NCI-H2081 (cell line): ENCODE measurements at places on chromosomes 1 and 21.

- no peak for DNase-seq
These were observed 574.1 kb downstream of the LMO4 start for GRCh38 chr1:87902830-87903229.

GRCh38 chr1:33370301-33370700 lies 49.4 kb upstream of the A3GALT2 start:
- DNase-seq, result no peak

DNA sequence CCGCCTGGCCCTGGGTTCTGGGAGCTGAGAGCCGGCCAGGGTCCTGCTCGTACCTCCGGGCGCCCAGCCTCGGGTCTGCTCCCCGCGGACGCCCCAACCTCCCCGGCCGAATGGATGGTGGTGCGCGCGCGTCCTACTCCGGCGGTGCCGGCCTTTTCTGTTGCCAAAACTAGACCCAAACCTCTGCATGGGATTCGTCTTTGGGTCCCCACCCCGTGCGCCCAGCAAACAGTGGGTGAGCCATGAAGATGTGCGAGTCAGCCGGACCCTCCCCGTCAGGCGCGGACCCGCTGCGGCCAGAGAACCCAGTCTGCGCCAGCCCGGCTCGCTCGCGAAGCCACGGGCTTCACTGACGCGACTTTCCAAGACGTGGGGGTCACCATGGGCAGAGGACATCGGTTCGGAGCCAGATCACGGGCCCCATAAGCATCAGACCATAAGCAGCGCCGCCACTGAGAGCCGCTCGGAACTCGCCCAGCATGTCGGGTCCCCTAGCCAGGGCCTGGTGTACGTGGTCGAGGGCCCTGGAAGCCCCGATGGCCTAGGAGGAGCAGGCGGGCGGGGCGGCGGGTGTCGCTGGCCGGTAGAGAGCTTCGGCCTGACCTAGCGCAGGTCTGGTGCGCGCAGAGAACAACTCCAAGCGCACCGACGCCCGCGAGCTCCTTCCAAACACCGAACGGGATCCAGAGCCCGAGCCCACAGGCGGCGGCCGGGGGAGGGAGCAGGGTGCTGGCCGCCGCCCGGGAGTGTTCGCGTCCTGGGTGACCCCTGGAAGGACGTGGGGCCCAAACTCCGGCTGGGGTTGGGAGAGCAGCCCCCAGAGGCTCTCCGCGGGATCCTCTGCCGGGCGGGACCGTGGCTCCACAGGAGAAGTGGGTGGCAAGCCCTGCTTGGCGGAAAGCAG lies 1.0 kb upstream of the TP73 start:
- no peak for DNase-seq

GRCh38 chr1:154427173-154428139 lies 22.3 kb downstream of the IL6R start:
- peak; percentile 25 for DNase-seq

DNA sequence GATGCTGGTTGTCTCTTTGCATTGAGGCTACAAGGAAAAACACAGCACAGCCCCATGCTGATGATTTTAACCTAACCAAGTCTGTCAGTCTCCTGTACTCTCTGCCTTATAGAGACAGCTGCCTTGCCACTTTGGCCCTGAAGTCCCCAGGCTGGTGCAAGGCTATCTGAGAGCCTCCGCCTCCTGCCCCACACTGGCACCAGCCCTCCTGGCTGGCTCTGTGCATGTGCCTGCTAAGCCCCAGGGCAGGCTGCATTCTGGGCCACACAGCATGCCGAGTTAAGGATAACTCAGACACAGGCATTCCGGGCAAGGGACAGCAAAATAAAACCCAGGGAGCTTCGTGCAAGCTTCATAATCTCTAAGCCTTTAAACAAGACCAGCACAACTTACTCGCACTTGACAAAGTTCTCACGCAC lies 910 bp downstream of the RUNX1 start:
- no peak for DNase-seq

GRCh38 chr21:43979654-43980053 lies 32.5 kb upstream of the TRAPPC10 start:
- DNase-seq, result no peak

DNA sequence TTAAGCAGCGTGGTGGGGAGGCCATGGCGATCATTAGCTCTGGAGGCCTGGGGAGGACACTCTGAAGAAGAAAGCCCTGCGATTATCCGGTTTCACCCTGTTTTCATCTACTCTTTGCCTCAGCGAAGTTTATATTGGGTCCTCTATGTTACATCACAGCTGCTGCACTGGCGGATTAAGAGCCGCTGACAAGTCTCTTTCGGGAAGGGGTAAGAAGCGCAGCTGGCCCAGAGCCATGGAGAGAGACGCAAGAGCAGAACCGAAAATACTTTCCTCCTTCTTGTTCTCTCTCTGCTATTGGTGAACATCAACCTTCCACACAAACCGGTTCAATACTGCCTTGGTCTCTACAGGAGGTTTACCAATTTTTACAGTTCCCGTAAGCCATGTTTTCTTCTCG lies 291.5 kb downstream of the FAM72C start:
- no peak for DNase-seq

GRCh38 chr1:247008406-247008799 lies 546 bp upstream of the ZNF695 start:
- DNase-seq, result no peak

DNA sequence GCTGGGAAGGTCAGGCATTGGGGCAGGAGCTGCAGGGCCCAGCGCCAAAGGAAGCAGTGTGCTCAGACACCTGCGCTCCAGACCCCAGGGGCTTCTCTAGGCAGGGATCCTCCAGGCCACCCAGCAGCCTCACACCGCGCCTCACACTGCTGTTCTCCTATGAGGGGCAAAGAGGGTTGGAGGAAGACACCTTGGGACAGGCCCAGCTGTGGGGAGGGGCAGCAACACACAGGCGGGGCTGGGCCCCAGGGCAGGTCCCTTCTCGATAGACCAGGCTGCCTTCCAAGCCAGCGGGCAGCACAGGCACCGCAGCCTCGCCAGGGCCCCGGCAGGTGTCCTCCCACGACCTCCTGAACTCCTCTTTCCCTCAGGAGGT lies 20.7 kb upstream of the PRSS38 start:
- no peak for DNase-seq

- DNase-seq, result no peak
These were observed 98.4 kb downstream of the TTLL7 start for GRCh38 chr1:83900524-83900923.

- no peak for DNase-seq
These were observed 764.4 kb downstream of the ADGRL2 start for GRCh38 chr1:82565146-82565545.

GRCh38 chr1:205645519-205645918 lies 13.7 kb upstream of the ELK4 start:
- no peak for DNase-seq

DNA sequence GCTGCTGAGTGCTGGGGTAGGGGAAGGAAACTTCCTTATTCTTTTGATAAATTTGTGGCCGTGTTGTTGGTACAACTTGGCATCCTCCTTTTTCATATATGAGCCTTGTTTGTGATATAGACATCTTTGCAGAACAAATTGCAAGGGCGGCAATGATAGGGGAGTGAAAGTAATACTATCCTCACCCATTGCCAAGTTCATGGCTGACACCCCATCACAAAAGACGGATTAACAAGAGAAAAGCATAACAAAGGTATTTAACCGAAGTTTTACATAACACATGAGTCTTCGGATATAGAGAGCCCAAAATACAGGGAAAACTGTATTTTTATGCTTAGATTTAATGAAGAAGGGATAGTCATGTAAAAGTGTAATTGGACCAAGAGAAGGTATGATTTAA lies 86.3 kb upstream of the TMPRSS2 start:
- no peak for DNase-seq

- DNase-seq, result no peak
These were observed 56.0 kb downstream of the TBCE start for GRCh38 chr1:235423214-235423652.

GRCh38 chr1:208157769-208158168 lies 86.4 kb downstream of the PLXNA2 start:
- DNase-seq, result no peak

DNA sequence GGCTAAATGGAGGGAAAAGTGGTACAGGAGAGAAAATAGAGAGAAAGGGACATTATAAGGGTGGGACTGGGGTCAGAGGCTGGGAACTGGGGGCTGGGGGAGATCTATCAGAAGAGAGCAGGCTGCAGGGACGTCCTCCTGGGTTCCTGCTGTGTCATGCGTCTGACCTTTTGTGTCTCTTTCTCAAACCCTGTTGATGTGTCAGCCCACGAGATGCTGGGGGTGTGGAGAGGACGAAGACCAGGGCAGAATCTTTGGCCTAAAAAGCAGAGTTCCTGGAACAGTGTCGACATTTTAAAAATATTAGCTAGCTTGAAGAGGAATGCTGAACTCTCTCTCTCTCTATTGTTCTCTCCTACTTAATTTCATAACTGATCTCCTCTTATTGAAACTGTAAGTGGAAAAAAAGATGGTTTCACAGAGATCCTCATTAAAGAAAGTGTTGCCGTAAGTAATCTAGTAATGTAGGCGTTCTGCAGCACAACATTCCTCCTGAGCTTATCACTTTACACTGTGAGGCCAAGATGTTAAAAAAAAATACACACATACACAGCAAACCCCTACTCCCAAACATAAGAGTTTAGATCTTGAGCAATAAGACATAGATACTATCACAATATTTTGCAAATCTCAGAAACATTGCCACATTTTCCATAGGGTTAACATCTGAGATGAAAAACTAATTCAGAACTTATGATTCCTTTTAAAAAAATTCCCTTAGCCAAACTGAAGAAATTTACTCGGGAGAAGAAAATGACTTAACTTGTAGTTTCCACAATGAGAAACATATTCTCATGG lies 52.6 kb downstream of the RUNX1 start:
- DNase-seq, result no peak

DNA sequence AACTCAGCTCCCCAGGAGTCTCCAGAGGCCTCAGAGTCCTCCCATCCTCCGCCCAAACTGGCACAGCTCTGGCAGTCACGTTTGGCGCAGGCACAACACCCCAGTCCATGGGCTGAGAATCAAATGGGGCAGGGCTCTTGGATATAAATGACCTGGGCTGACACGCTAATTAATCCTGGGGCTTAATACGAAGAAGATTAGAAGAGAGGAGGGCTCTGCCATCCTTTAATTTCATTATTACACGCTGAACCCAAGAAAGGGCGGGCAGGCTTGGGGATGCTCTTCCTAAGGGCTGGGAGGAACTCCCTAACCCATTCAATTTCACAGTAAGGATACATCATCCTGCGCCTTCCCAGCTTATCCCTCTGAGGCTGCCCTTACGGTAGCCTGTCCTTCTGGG lies 2.4 kb downstream of the GRIK3 start:
- DNase-seq, result no peak

DNA sequence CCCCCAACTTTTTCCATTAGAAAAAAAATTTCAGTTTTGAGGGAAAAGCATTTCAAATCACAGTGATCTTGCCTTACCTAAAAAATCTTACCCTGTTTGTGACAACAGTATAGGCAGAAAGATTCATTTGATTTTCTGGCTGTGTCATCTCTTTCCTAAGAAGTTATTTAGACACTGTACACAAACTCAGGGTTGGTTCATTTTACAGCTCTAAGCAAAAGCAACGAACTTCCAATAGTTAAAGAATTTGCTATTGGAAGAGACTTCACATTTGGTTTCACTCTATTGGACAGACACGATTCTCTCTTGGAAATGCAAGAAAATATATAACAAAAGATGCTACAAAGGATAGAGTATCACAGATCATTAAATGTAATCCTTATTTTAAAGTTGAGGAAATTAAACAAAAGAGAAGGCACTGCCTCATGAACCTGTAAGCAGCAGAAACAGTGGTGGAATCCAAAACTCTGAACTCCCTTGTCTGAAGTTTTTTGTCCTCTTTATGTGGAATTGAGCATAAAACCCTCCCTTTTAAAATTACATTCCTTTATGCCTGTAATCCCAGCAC lies 20.8 kb downstream of the EYA3 start:
- DNase-seq, result no peak

DNA sequence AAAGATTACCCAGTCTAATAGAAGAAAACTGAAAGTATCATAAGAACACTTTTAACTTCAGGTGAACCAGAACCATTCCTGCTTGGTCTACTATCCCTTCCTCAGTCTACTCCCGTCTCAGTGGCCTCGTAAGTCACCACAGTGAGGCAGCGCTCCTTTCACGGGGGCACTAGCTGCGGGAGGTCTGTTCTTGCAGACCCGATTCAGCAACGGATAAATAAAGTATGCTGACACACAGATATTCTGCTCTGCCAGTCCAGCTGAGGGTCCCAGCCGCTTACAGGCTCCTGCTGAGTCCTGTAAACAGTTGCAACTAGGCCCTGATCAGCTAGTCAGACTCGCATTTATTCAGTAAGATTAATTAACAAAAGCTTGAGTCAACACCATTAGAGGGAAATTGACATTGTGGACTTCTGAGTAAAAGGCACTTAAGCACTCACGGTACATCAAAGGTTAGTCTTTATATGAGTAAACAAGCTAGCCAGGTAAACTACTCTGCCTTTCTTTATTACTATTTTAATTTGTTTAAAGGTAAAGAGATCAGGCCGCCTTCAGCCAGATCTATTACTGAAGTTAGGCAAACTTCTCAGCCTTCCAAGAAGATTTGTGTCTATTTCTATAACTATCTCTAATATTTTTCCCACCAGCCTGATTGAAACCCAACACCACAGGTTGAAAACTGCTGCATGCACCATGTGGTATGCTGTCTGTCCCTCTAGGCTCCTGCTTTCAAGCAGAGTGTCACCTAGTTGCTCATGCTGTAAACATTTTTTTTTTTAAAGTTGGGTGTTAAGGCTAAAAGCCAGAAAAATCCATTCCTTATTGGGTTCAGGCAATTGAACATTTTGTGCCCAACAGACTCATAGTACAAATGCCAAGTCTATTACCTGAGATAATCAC lies 87.7 kb downstream of the INTS7 start:
- DNase-seq, result peak; percentile 90

DNA sequence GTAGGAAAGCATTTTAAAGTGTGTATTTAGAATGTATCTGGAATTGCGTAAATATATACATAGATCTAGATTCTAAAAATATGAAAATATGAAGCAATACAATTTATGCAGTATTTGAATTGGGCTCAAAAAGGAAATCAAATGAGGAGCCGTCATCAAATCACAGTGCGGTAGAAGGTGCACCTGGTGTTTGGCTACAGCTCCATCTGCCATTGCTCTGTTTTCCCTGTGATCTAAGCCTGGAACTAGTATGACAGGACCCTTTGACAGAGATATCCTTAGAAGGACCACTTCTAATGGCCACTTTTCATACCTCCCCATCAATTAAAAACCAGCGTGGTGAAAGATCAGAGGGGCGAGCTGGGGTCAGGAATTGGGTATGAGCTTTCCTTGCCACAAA lies 202.6 kb downstream of the NFIA start:
- no peak for DNase-seq

GRCh38 chr1:7580923-7581753 lies 190.0 kb upstream of the VAMP3 start:
- DNase-seq, result peak; percentile 28

DNA sequence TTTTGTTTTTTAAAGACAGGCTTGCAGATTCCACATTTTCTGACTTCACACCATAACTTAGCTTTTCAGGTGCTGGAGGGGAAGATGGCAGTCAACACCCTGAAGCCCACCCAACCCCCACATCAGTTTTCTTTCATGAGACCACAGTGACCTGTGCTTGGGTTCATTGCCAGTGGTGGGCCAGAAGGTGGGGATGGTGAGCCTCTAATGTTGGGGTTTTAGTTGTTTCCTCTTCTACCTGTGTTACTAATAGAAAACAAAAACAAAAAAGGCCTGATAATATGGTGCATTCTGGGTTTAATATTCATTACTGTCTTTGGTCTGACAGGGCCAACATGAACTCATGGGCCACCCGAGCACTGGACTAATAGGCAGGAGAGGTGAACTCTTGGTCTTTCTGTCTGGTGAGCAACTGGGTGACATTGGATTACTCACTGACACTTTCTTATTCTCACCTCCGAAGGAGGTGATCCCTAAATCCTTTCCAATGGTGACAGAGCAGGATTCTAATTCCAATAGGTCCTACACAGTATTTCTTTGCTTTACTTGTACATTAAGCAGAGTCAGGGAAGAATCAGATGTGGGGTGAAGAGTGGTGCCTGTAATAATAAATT lies 132.8 kb downstream of the CLIC6 start:
- DNase-seq, result no peak
